ENCODE measurements at places on chromosomes 3 and 15.

- peak; percentile 49 for DNase-seq
Measured at GRCh38 chr15:60326824-60327654, 70.7 kb downstream of the ANXA2 start.

GRCh38 chr3:71063773-71064290 is 519.7 kb downstream of the FOXP1 start:
- DNase-seq: no peak

DNA sequence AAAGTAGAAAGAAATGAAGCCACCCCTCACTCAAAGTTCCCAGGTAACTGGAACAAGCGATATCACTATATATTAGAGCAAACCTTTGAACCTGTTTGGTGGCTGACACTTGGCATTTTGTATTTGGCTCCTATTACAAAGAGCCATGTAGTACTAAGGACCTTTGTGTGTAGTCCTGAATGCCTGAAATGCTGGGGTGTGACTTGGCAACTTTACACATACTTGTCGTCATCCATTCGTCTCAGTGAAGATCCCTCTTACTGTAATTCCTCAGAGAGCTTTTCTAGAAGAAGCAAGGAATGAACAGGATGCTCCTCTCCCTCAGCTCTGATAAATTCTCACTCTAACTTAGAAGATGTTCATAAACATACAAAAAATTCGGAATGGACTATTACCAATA is 216.1 kb upstream of the CDIN1 start:
- no peak for DNase-seq

DNA sequence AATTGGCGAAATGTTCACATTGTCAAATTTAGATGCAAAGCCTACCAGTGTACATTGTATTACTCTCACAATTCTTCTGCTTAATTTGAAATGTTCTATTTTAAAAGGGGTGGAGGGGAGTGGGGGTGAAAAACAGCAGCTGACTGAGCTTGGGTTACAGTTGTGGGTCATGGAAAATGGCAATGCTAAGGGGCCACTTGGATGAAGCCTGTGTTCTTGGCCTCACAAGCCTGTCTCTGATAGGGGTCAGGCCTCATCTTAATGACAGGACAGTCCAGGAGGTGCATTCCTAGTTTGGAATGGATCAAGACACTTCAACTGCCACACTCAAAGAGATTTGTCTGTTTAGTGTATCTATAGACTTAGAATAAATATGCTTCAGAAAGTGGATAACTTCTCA is 158.2 kb downstream of the TNIK start:
- no peak for DNase-seq

GRCh38 chr15:60362321-60363086 is 35.3 kb downstream of the ANXA2 start:
- DNase-seq: no peak

DNA sequence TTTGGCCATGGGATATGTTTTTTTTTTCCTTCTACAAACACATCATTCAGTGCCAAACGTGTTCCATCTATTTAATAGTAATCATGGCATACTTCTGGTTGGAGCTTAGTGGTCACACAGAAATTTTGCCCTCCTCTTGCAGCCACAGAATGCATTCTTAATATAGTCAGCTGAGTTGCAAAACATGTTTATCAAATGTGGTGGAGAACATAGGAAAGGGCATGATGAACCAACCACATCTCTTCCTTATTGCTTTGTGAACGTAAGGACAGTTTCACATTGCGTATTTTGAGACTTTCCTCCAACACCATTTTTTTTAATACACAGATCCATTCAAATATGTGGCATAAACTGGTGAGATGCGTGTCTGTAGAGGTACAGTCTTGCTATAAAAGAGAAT is 106.8 kb downstream of the BBX start:
- no peak for DNase-seq

DNA sequence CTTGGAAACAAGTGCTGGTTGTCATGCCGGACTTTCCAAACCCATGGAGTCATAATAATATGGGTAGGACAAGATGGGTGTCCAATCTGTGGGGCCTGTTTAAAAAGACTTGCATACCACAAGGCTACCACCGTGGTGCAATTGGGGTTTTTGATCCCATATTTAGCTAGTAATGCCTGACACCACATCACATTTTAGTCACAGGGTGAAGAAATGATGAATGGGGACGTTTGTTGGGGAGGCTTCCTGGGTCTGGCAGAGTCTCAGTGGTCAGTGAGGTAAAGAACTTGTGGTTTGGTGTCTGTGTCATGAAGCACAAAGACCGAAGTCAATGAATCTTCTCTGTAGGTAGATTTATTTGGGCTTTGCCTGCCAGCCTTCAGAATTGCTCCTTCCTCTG is 31.0 kb downstream of the P3H2 start:
- no peak for DNase-seq

All from forelimb muscle (tissue), 1 donor.